ENCODE measurements at places on chromosomes 13 and 19.

DNA sequence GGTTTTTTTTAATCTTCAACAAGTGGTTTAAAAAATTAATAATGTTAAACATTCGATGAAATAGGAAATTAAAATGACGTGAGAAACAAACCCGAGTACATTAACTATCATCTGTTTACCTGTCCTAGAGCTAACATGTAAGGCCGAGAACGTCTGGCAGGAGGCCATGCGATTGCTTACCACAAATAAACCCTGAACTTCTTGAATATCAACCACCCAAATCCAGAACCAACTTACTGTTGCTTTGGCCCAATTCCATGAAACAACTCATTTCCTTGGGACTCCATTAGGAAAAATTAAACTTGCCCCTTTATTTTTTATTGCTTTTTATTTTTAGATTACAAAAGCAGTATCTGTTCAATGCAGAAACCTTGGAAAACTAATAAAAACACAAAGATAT is 228.9 kb upstream of the IRS2 start:
- no peak for DNase-seq

DNA sequence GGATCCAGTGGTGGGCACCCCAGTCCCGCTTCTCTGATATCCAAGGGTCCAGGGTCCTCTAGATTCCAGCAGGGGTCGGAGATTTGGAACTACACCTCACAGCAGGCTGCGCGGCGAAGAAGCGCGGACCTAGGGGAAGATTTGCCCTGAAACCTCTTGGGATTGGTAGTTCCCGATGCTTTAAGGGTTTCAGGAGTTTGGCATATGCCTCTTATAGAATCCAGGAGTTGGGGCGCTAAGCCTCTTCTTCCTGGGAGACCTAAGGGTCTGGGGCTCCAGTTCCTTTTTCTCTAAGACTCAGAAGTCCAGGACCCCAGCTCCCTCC is 349 bp downstream of the BCL2L12 start:
- no peak for DNase-seq

DNA sequence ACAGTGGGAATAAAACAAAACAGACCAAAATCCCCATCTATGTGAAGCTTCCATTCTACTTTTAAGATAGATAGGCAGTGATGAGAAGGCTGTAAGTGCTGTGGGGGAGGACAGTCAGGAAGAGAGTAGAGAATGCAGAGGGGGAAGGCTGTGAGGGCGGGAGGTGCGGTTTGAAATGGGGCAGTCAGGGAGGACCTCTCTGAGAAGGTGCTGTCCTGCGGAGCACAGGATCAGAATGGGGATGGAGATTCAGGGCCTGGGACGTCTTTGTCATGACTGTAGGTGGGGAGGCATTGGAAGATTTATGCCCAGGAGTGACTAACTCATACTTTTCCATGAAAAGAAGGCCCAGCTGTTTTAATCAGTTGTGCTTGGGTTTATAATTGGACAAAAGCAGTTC is 3.9 kb upstream of the GPR183 start:
- DNase-seq, result no peak

GRCh38 chr13:24270639-24271141 is 38.7 kb upstream of the C1QTNF9 start:
- DNase-seq, result no peak

DNA sequence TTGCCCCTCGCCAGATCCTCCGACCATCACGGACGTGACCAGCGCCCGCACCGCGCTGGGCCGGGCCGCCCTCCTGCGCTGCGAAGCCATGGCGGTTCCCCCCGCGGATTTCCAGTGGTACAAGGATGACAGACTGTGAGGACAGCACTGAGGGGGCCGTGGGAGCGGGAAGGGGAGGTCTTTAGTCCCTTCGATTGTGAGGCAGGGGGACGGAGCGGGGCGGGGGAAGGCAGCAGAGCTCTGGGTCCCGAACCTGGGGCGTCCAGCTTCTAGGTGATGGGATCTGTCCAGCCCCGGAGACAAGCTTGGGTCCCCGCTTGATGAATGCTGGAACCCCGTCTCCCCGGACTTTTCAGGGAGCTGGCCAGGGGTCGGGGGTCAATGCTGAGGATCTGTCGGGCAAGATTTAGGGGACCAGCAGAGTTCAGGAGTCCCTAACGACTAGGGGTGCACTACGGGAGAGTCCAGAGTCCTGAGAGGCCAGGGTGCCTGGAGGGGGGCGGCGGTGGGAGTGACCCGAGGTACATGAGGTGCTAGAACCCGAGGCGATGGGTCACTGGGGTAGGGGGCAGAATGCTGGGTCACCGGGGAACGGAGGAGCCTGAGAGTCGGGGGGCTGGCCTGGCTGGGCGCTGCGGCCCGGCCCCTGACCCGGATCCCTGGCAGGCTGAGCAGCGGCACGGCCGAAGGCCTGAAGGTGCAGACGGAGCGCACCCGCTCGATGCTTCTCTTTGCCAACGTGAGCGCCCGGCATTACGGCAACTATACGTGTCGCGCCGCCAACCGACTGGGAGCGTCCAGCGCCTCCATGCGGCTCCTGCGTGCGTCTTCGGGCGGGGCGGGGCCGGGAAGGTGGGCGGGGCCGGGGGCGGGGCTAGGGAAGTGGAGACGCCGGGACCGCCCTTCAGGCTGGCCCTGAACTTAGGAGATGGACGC is 14.6 kb downstream of the VSIG10L start:
- DNase-seq, result peak; percentile 76

DNA sequence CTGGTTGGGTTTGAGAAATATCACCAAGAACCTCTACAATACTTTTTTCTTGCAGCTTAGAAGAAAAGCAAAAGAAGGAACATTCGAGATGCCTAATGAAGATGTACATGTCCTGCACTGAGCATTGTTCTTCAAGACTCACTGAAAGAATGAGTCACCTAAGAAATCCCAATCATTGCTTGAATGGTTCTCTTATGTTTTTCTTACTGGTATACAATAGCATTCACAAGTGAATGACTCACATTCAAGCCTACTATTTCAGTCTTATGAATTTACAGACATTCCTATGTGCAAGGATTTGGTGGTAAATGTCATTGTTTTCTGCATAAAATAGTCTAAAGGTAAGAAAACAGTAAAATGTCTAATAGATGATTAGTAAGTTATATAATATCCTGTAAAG is 594.6 kb downstream of the PCDH9 start:
- no peak for DNase-seq

GRCh38 chr13:24185591-24186232 is 25.2 kb downstream of the SPATA13 start:
- DNase-seq, result no peak

GRCh38 chr13:100131863-100132574 is 43.1 kb downstream of the PCCA start:
- no peak for DNase-seq

- no peak for DNase-seq
Measured at GRCh38 chr13:65460136-65460535, 1770.0 kb downstream of the PCDH9 start.

DNA sequence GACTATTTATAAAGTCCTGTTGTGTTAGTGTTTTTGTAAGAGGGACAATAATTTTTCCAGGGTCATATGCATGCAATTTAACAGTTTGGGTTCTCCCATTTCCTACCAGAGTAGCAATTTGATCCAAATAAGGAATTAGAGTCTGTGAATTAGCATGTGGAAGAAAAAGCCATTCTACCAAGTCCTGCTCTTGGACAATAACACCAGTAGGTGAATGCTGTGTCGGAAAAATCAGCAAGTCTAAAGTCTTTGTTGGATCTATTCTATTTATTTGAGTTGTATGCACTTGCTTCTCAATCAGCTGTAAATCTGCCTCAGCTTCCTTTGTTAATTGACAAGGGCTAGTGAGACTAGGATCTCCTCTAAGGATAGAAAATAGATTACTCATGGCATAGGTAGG is 21.4 kb upstream of the IL17D start:
- DNase-seq, result no peak

DNA sequence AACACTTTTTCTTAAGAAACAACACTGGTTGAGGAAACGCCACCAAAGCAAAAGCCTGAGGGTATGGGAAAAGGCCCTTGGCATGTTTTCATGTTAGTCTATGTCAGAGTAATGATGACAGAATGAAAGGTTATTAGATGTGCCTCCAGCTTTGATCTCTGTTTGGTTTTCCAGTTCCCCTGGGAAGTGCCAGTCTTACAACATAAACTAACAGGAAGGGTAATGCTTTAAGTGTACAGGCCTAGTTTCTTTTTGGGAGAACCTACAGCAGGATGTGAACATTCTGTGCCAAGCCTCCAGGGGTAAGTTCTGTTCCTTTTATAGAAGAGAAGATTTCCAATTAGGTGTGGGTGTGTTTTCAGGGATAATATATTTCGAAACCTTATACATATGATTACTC is 121.7 kb downstream of the FNDC3A start:
- no peak for DNase-seq

DNA sequence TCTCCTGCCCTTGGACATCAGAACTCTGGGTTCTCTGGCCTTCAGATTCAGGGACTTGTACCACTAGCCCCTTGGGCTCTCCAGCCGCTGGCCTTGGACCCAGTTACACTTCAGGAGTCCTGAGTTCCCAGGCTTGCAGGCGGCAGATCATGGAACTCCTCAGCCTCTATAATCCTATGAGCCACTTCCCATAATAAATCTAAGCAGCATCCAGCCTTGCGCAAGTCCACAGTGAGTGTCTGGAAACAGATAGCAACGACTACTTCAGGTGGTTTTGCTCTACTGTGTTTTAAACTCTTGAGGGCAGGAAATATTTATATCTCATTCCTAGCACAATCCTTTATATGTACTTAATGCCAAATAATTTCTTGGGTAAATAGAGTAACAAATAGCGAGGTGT is 92.3 kb downstream of the COL4A1 start:
- DNase-seq, result no peak

- no peak for DNase-seq
Measured at GRCh38 chr19:38880882-38881609, 3.0 kb upstream of the RINL start.

- no peak for DNase-seq
Measured at GRCh38 chr13:48890391-48890790, 85.3 kb upstream of the FNDC3A start.

GRCh38 chr19:4448147-4448985 is 9.2 kb downstream of the UBXN6 start:
- DNase-seq, result no peak

DNA sequence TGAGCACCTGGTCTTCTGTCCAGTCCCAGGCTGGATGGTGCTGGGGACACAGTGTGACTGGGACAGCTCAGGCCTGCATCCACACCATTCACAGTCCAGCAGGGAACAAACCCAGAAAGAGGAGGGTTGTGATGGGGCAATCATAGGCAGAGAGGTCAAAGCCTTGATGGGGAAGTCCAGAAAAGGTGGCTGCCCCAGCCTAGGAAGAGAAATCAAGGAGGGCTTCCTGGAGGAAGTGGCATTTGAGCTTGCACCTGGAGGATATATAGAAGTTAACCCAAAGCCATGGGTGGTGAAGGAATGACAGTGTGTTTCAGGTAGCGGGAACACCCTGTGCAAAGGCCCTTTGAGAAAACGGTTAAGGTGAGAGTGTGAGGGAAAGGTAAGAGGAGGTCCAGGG is 2.6 kb upstream of the PRX start:
- DNase-seq, result no peak

DNA sequence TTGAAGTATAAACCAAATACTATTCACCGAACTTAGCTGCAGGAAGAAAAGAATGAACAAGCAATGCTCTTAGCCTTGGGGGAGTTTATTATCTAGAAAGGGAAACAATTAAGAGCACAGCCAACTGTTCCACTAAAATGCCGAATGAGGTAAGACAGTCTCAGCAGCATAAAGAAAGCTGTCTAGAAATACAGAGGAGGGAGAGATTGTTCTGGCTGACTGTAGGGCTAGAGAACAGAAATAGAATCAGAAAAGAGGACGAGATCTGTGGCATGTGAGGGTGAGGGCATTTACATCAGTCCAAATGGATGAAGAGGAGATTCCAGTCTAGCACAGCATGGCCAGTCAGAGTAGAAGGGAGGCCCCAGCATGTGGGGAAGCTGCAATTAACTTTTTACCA is 56.8 kb upstream of the TNFRSF19 start:
- DNase-seq, result no peak

- DNase-seq, result peak; percentile 58
Measured at GRCh38 chr19:1082165-1082927, 12.8 kb downstream of the POLR2E start.

DNA sequence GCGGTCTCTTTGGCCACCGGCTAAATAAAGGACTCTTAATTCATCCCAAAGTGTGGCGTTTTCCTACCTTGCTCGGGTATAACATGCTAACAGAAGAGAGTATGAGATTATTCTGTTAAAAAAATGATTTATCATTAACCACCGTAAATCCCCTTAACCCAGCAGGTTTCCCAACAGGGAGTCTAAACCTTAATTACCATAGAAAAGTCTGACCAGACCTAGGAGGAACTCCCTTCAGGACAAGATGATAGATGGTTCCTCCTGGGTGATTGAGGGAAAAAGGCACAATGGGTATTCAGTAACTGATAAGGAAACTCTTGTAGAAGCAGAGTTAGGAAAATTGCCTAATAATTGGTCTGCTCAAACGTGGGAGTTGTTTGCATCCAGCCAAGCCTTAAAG is 193.7 kb downstream of the ZNF737 start:
- no peak for DNase-seq

- DNase-seq, result no peak
Measured at GRCh38 chr13:75492389-75492788, 10.4 kb upstream of the TBC1D4 start.

DNA sequence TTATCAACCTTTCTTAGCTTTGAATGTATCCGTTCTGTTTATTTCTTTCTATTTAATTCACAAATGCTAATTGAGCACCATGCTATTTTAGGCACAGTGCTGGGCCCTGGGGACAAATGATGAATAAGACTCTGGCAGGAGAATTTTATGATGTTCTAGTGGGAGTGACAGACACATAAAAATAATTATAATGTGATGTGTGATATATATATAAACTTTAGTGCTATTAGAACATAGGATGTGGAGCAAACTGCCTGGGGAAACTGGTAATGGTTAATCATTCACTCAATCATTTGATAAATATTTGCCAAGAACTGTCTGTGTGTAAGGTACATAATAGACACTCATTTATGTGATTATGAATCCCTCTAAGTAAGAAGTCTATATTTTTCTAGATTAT is 50.7 kb upstream of the FRY start:
- no peak for DNase-seq

- no peak for DNase-seq
Measured at GRCh38 chr13:99431927-99432608, 69.2 kb upstream of the TM9SF2 start.

DNA sequence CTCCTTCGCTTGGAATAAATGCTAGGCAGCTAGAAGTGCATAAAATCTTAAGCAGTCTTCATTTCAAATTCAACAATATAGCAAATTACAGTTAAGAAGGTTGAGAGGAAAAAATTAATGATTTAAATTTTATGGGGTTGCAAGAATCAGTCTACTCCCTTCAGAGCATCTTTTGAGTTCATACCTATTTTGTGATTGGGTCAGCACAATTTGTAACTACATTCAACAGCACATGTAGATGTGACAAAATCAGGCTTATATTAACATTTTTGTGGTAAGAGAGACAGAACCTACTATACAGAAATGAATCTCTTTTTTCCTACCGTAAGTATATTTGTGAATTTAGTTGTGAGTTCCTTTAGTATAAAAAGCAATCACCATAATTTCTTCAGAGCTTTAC is 520.6 kb upstream of the HTR2A start:
- no peak for DNase-seq

Measured in endothelial cell (in vitro differentiated cells).